Stimulated activated CD8-positive, alpha-beta memory T cell treated with anti-CD3 and anti-CD28 coated beads, Interleukin-12 subunit alpha, Interleukin-12 subunit beta, amount 100 ng/mL, for 1 hour (primary cell): ENCODE measurements at places on chromosomes 1 and 21.

- DNase-seq, result no peak
Observed at GRCh38 chr21:42836767-42837301, 42.5 kb downstream of the WDR4 start.

DNA sequence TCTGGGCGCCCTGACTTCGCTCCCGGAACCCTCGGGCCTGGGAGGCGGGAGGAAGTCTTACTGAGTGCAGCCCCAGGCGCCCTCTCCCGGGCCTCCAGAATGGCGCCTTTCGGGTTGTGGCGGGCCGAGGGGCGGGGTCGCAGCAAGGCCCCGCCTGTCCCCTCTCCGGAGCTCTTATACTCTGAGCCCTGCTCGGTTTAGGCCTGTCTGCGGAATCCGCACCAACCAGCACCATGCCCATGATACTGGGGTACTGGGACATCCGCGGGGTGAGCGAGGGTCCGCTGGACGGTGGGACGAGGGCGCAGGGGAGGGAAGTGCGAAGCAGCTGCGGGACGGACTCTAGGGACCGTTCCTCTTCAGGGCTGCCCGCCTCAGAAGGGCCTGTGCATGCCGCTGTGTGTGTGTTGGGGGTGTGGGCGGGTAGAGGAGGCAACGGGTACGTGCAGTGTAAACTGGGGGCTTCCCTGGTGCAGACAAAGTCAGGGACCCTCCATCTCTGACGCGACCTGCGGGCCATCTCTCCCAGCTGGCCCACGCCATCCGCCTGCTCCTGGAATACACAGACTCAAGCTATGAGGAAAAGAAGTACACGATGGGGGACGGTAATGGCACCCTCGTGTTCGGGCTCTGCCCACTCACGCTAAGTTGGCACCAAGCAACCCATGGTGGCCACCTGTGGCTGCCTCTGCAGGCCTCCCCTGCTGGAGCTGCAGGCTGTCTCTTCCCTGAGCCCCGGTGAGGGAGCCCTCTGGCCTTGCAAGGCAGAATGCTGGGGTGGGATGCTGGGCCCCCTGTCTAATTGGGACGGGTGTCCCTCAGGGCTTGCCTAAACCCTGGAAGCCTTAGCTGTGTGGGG lies at the start of gene GSTM1:
TSS of gene GSTM1 (plus strand) at position 177 of the 859 bp plus-strand sequence. CDS start at position 234, 57 bp downstream.
- DNase-seq, result no peak

DNA sequence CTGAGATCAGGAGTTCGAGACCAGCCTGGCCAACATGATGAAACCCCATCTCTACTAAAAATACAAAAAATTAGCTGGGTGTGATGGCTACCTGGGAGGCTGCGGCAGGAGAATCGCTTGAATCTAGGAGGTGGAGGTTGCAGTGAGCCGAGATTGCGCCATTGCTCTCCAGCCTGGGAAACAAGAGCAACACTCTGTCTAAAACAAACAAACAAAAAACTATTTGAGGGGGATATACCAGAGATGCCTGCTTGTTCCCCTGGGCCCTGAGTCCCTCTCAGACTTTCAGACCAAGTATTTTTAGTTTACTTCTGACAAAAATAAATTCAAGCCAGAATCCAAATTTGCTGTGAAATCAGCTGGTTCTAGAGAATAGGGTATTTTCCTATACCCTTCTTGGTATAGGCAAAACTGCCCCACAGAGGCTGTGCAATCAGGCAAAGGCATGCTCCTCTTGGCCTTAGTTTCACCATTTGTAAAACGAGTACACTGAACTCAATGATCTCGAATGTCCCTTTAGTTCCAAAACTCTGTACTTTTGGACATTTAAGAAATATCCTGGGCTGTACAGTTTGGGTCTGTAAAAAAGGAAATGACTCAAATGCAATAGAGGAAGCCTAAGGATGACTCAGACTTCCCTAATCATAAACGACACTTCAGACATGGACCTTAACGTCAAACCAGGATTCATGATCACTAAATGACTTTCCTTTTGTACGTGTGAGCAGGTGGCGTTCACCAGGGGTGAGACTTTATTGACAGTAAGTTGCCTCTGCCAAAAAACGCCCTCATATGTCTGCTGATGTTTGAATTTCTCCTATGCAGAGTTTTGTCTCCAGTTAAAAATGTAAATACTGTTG lies 16.1 kb downstream of the ENSA start:
- peak; percentile 33 for DNase-seq

GRCh38 chr1:99771513-99771918 lies 5.1 kb upstream of the FRRS1 start:
- no peak for DNase-seq

DNA sequence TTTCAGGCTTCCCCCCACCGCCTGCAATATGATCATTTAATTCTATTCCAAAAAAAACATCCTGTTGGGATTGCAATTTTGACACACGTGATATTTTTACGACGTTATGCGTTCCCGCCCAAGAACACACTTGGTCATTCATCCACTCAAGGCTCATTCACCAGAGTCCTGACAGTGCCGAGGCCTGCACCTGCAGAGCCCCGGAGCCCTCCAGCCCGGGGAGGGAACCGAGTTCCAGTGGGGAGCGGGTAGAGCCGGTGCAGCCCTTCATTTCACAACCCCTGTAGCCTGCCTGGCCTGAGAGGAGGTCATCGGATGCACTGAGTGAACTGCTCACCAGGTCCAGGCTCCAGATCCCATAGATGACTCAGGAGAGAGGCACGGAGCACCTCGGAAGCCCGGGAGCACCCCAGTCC lies 156.0 kb upstream of the BACE2 start:
- no peak for DNase-seq

GRCh38 chr1:180889325-180889724 lies 23.4 kb upstream of the KIAA1614 start:
- no peak for DNase-seq

GRCh38 chr1:35558374-35559316 lies 1.0 kb downstream of the NCDN start:
- no peak for DNase-seq

DNA sequence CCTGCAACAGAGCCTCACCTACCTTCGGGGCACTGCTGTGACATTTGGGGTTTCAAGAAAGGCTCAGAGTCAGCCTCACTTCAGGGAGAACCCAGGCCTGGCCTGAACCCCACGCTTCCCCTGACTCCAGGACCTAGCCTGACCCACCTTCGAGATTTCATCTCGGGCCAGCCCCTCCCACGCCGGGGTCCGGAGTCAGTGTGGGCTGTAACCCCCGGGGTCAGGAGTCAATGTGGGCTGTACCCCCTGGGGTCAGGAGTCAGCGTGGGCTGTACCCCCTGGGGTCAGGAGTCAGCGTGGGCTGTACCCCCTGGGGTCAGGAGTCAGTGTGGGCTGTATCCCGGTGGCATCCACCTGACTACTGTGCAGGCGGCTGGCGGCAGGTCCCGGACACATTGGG lies 183.0 kb upstream of the RAB4A start:
- DNase-seq, result no peak

- DNase-seq, result no peak
Observed at GRCh38 chr1:3678361-3679097, 26.2 kb downstream of the TP73 start.

GRCh38 chr1:167654975-167655575 lies 25.0 kb downstream of the RCSD1 start:
- DNase-seq, result no peak

DNA sequence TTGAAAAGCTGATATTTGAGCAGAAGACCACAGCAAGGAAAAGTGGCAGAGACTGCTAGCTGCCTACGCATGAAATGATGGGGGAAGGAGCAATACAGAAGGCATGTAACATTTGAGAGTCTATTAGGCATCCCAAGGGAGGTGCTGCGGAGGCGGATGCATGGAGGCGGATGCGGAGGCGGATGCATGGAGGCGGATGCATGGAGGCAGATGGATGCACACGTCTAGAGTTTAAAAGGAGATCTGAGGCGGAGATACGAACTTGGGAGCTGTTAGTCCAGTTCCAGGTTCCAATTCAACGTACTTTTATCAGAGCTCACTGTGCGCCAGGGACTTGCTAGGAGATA lies 744 bp upstream of the DDX20 start:
- no peak for DNase-seq

DNA sequence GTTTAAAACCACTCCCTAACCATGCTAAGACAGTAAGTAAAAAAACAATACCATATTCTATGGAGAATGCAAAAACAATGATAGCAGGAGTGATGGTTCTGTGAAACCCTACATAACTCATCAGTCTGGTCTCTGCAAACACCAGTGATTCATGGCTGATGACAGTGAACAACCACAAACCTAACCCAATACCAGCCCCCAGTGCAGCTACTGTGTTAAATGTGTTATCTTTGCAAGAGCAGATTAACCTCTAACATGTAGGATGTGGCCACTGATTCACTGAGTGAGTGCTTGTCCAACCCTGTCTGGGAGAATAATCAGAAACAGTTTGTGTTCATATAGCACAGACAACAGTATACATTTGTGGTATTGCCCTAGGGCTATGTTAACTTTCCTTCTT lies 100.2 kb upstream of the COG2 start:
- DNase-seq, result no peak

DNA sequence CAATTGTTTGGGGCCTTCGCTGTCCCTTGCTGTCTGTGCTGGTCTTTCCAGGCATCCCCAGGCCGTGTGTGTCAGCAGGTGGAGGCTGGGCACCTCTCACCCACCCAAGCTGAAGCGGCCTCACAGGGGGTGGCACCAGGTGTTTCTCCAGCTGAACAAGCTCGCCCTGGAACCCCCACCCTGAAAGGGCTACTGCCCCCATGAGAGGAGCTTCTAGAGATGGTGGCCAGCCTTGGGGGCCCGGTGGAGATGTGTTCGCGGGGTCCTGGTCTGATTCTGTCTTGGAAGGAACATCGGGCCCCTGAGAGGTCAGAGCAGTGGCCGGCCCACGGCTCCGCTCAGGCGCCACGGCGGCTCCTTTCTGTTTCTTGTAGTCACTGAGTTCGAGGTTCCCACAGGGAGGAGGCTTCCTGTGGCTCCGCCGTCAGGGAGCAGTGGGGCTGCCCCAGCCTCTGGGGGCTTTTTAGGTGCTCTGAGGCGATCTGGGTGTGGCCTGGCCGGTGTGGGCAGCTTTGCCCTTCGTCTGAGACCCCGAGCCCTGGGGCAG lies 46.9 kb downstream of the SKI start:
- DNase-seq, result no peak

- DNase-seq, result no peak
Observed at GRCh38 chr1:185573677-185574076, 160.5 kb upstream of the HMCN1 start.

- DNase-seq, result no peak
Observed at GRCh38 chr1:234000557-234001041, 96.1 kb downstream of the SLC35F3 start.

DNA sequence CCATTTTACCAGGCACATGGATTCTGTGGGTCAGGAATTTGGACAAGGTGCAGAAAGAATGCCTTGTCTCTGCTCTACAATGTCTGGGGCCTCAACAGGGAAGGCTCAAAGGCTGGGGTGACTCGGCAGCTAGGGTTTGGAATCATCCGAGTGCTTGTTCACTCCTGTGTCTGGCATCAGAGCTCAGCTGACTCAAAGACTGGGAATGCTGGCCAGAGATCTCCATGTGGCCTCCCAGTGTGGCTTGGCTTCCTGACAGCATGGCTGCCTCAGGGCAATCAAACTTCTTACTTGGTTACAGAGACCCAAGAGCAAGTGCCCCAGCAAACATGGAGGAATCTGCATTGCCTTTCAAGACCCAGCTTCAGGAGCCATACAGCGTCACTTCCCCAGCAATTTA lies 110.5 kb downstream of the TOMM20 start:
- DNase-seq, result no peak

GRCh38 chr1:47444562-47445465 lies 7.0 kb downstream of the FOXD2 start:
- DNase-seq, result no peak

DNA sequence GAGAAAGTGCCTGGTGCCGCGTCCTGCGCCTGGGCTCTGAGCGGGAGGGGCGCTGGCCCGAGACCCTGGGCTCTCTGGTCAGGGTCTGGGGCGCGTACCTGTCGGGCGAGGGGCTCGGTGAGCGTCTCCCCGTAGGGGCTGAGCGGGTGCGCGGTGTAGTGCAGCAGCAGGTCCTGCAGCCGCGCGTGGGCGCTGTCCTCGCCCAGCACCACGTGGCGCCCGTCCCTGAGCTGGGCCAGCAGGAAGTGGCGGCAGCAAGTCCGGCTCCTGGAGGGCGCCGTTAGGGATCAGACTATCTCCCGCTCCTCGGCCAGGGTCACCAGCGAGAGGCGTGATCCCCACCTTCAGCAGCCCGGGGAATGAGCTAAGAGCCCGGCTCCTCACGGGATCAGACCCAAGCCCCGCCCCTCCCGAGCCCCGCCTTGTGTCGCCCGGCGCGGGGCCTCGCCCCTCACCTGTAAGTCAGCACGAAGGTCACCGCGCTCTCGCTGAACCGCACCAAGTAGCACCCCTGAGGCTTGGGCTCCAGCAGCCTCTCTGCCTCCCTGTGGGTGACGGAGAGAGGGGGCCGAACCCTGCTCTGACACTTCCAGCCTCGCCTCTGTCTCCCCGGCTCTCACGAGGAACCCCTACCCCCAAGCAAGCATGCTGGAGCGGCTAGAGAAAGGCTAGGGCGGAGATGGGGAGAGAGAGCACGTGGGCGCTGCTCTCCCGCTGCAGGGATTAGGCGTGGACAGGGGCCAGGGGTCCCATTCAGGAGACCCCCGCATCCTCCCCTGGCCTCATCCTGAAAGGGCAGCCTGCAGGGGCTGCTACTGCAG lies 2.7 kb downstream of the SH2D2A start:
- DNase-seq, result peak; percentile 56

DNA sequence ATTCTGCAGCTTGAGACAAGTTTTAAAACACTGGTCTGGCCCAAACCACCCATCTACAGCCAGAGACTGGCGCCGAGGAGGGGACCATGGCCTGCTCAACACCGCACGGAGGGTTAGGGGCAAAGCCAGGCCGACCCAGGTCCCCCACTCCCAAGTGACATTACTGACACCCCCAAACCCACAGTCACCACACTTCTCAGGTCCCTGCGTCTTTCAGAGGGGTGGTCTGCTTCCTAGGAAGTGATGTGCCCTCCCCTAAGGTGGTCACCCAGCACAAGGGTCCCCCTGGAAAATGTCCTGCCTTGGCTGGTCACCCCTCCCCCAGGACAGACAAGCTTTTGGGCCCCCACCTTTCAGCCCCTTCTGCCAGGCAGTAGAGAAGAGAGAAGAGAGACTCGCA lies 20.8 kb upstream of the EPHA2 start:
- DNase-seq, result no peak

GRCh38 chr1:28885472-28885877 lies 28.9 kb upstream of the EPB41 start:
- DNase-seq, result no peak

DNA sequence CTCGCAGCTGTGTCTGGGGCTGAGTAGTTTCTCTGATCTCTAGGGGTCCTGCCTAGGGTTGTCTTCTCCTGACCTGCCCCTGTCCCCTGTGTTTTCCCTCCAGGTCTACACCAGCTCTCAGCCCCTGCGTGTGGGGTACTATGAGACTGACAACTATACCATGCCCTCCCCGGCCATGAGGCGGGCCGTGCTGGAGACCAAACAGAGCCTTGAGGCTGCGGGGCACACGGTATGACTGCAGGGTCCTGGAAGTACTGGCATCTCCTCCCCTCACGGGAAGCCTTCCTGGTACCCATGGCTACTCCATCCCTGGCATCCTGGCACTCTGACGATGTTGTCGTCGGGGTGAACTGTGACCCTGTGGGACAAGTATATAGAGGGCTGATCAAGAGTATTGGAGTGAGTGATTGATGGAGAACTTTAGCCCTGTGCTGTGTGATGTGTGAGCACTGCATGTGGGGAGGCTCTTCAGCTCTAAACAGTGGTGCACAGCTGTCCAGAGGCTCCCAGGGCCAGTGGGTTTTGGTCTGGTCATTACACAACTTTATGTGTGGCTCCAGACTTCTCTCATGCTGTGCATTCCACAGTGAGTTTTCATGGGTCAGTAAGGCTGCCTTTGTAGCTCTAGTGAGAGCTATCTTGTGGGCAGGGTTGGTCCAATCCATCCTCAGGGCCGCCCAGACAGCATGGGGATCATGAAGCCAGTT lies 14.4 kb downstream of the FAAH start:
- DNase-seq, result no peak

GRCh38 chr21:28317177-28317950 lies 675.3 kb downstream of the LTN1 start:
- no peak for DNase-seq
